ENCODE measurements at places on chromosomes 7 and 10. TPM values are rescaled to one million over a fixed set of nuclear protein-coding genes. Genes with fewer than 3 reads are reported as not detected.

GRCh38 chr10:103395754-103396066, 565 bp downstream of the ATP5MK start:
- DNase-seq = no peak

DNA sequence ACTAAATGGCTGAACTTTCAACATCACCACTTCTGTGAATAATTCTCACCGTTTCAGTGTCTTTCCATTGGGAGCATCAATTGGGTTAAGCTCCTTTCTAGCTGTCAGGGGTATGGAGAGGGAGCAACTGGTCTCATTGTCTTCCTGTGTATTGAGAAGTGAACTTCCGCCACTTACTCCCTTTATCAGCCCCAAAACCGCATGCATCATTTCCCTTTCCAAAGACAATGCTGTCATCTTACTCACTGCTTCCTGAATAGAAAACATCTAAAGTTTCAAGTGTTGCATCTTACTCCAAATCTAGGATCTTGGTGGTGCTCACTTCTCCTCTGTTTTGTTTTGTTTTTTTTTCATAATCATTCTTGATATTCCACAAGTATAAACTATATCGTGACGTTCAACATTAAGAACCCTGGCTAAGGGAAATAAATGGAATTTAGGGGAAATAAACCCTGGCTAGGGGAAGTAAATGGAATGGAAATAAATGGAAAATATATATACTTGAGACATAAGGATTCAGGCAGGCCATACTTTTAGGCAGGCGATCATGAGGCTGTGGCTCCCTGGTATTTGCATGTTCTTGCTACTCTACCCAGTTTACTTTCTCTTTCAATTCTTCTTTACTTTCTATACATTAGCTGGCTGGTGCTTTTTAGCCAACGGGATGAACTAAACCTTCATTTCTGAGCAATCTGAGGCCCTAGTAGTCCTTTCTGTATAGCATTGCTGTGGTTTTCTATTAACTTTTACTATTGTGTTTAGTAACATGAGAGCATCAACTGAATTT, 371.9 kb downstream of the BMPER start:
- no peak for DNase-seq

DNA sequence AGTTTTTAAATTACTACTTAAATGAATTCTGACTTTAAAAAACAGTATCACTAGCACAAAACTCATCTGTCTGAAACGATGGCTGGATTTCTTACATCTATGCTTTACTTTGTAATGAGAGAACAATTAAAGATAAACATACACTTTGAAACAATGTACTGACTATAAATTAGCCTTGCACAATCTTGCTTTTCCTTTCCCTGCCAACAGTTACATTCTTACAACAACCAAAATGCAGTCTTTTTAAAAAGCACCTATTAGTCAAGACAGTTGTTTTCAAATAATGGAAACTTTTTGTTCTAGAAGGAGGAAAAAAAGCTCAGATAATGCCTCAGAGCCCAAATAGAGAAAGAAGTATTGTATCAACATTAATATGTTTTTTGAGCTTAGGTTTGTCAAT, 153.3 kb downstream of the ELMO1 start:
- DNase-seq = no peak

- peak; percentile 28 for DNase-seq
These were observed 6.1 kb downstream of the GSTO2 start for GRCh38 chr10:104274762-104275721.

GRCh38 chr10:102962267-102962666, 44.2 kb downstream of the CNNM2 start:
- no peak for DNase-seq

DNA sequence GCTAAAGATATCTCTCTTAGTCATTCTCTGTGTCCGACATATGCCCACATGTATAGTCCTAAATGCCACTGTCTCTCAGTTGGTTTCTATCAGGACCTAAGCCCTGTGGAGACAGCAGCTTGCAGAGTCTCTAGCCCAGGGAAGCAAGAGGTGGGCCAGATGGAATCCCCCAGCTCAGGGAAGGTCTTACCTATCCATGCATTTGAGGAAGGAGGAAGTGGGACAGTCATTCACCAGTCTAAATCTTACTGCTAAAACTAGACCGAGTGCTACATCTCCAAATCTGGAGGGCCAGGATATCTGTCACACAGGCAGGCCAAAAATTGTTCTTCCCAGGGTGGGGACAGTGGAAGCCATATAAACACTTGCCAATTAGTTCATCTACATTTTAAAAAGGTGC, 26.4 kb upstream of the HERPUD2 start:
- no peak for DNase-seq

GRCh38 chr7:149853157-149853556, 15.0 kb downstream of the ZNF862 start:
- peak; percentile 66 for DNase-seq

GRCh38 chr7:2805213-2805944, 38.7 kb downstream of the GNA12 start:
- DNase-seq = no peak

DNA sequence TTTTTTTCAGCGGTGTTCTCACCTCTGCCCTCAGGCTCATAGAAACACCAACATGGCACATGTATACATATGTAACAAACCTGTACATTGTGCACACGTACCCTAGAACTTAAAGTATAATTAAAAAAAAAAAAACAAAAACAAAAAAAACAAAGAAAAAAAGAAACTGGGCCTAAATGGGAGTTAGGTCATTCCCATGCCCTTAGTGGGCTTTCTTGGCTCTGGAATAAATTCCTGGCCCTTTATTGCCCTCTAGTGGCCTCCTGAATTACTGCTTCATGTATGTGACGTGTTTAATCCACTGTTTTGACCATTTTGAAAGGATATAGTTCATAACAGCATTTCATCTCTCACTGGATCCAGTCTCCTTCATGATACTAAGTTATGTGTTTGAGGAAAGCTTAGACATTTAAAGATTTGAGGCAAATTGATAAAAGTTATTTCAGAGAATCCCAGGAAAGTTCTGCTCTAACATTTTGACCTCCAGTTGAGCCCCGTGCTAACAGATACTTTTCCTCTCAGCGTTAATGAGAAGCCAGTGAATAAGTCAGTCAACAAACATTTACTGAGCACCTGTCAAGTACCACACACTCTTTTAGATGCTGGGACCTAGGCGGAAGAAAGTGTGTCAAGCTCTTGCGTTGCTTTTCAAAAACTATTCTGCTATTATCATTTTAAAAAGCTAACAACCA, 54.7 kb upstream of the SYPL1 start:
- DNase-seq = peak; percentile 60

DNA sequence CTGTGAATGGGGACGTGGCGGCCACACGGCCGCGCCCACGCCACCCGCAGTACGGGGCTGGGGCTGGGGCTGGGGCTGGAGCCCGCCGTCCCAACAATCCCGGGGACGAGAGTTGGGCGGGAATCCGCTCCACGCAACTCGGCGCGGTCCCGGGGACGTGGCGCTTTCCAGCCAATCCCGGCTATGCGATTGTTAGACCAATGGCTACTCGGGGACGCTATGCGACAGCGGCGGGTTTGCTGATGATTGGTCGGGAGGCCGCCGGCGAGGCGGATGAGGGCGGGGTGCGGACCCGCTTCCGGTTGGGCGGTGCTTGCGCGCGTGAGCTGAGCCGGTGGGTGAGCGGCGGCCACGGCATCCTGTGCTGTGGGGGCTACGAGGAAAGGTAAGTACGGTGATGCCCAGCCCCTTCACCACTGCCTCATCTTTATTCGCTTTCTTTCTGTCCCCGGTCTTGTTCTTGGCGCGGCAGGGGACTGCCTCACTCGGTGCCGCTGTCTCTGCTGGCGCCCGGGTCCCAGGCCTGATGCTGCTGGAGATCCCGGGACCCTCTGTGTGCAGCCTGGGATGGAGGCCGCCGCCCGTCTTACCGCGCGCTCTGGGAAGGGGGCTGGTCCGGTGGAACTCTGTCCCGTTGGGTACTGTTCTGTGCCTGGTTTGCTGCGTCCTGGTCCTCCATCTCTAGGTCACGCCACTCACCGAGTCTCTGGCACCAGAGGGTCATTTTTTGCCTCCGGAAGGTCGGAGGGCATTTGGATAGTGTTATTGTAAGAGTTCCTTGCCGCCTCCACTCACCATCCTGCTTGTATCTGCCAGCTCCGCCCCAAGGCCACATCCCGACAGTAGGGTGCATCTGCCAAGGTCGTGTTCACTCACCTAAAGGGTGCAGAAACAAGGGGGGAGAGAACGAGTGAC, at the start of gene CALU:
Gene CALU (plus strand): TSS at position 312 of the 915 bp plus-strand sequence. CDS start 9,225 bp downstream, outside the sequence.
- peak; percentile 99 for DNase-seq

Gene C7orf25
- total RNA-seq = 12.2 TPM

Gene C1GALT1
- 66.0 TPM for total RNA-seq

Gene VAX1
- total RNA-seq = not detected

Gene C10orf71
- not detected for total RNA-seq
